A549 treated with CpdA at 1 μM for 4 hours (cell line): ENCODE measurements at places on chromosomes 16 and 17. TPM values are rescaled to one million over a fixed set of nuclear protein-coding genes. Genes with fewer than 3 reads are reported as not detected.

The FBXW10B gene
- total RNA-seq, result 2.2 to 4.2 TPM (median 3.7 TPM) in 5 replicates

The PPY gene
- not detected in 5 replicates for total RNA-seq

The DNAH17 gene
- total RNA-seq, result 1.4 to 2.6 TPM (median 1.5 TPM) in 5 replicates

The EPN3 gene
- 0.10 to 0.63 TPM (median 0.17 TPM) in 5 replicates for total RNA-seq

The CFAP119 gene
- 4.5 to 9.7 TPM (median 9.0 TPM) in 5 replicates for total RNA-seq

The TMEM114 gene
- not detected in 5 replicates for total RNA-seq

The KRT36 gene
- total RNA-seq, result not detected in 5 replicates

The SOX9 gene
- 11.1 to 15.1 TPM (median 12.4 TPM) in 5 replicates for total RNA-seq

The SPATA2L gene
- total RNA-seq, result 7.6 to 11.7 TPM (median 10.9 TPM) in 5 replicates

The ZNF785 gene
- total RNA-seq, result not detected in 5 replicates

The MFAP4 gene
- 0.07 TPM in 1 of 5 replicates, not detected in the others for total RNA-seq

The RAB26 gene
- 1.8 to 4.3 TPM (median 4.1 TPM) in 5 replicates for total RNA-seq

The EFNB3 gene
- 1.0 to 1.7 TPM (median 1.4 TPM) in 5 replicates for total RNA-seq

The GNGT2 gene
- total RNA-seq, result 0.16 to 0.64 TPM (median 0.27 TPM) in 5 replicates

The MAP2K6 gene
- total RNA-seq, result 8.0 to 11.2 TPM (median 9.8 TPM) in 5 replicates

The WFIKKN1 gene
- total RNA-seq, result 0.13 to 0.23 TPM (median 0.16 TPM) in 4 of 5 replicates, not detected in the other

The CIAO3 gene
- 16.7 to 26.8 TPM (median 22.7 TPM) in 5 replicates for total RNA-seq

The NPW gene
- 0.79 to 1.5 TPM (median 1.2 TPM) in 4 of 5 replicates, not detected in the other for total RNA-seq

The OR1F1 gene
- 0.29 to 0.48 TPM (median 0.40 TPM) in 3 of 5 replicates, not detected in the others for total RNA-seq
